ENCODE measurements at places on chromosomes 7 and 10.
A peak's percentile ranks its signal among the peaks of the same experiment; 100 is the strongest.

DNA sequence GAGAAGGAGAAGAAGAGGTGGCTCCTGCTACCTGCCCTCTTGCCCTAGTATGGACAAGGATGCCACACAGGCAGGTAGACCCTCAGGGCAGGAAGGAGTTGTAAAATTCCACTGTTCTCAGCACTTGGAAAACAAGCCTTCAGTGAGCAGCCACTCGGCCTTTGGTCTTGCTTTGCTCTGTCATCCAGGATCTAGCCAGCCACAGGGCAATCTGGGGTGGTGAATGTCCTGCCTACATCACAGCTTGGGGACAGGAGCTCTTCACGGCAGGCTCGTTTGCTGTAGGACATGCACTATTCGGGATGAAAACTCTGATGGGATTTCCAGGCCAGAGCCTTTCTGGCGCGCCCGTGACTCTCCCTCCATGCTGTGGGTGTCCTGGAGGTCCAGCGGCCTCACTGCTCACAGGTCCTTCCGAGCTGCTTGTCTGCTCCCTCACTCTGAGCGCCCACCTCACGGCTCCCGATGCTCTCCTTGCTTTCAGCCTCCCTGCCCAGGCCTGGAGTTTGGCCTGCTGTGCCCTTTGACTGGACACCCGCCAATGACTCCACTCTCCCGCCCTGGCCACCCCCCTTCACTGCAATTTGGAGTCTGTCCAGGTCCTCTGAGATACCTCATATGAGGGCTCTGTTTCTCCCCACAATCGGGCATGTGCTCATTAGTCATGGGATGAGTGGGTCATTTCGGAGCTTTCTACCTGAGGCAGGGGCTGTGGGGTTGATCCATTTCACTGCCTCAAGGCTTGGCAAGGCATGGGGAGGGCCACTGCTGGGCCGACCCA lies 227.2 kb upstream of the GRB10 start:
- no peak for DNase-seq

DNA sequence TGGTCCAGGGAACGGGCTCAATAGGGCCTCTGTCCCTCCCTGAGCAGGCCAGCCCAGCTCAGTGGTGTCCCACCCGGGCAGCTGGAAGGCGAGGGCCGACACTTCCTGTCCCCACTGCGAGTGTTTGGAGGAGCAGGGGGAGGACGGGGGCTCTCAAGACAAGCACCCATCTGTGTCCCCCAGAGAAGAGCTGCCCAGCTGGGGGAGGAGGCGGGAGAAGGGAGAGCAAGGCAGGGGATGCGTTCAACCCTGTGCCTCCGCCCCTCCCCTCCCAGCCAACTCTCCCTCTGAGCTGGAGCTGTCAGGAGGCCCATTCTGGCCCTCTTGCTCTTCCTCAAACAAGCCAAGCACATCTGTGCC lies 35.7 kb downstream of the ZCCHC24 start:
- no peak for DNase-seq

GRCh38 chr7:151382079-151382885 lies 27.6 kb downstream of the WDR86 start:
- DNase-seq = no peak

GRCh38 chr7:155484483-155485399 lies 26.8 kb downstream of the EN2 start:
- DNase-seq = no peak

- DNase-seq = no peak
Observed at GRCh38 chr7:150742286-150742968, 5.2 kb downstream of the GIMAP5 start.

DNA sequence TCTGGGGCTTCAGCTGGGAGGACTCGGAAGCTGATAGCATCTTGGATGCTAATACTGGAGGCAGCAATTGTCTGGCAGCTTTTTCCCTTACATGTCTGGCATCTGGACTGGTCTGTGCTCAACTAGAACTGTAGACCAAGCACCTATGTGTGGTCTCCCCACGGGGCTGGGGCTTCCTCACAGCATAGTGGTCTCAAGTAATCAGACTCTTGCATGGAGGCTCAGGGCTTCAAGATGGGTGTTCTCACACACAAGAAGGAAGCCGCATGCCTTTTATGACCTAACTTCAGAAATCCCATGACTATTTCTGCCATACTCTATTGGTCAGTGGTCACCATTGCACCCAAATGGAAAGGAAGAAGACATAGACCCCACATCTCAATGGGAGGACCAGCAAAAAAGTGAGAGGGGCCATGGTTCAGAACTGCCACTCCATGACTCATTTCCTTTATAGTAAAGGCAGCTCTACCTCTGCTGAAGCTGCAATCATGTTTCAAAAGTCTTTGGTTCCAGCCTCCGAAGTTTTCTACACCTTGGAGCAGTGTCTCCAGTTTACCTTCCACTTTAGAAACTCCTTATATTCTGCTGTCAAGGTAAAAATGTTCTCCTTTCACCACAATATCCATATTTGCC lies 14.7 kb downstream of the AOC1 start:
- DNase-seq = no peak

DNA sequence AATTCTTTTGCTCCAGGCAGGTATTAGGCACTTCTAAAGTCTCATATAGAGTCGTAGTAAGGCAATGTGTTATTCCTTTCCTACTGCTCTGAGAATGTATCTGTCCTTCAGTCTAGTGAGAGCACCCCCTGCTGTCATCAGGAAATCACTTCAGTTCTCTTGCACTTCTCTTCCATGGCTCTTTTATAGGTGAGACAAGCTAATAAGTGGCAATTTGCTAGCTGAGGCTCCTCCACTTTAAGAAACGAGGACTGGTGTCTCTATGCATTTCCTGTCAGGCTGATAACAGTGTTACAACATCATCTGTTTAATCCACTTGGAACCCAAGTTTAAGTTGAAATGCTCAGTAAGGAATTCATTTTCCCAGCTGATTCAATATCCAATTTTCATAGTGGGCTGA lies 350.6 kb downstream of the TFEC start:
- no peak for DNase-seq

DNA sequence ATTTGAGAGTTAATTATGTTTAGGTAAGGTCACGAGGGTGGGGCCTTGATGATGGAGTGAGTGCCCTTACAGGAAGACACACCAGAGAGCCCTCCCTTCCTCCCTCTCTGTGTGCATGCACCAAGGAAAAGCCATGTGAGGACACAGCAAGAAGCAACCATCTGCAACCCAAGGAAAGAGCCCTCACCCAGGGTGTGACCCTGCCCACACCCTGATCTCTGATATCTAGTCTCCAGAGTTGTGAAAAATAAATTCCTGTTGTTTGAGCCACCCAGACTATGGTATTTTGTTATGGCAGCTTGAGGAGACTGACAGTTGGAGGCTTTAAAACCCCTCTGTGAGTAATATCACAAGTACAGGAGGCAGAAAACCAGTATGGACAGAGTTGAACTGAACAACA lies 15.0 kb upstream of the MCM10 start:
- no peak for DNase-seq

- DNase-seq = no peak
Observed at GRCh38 chr10:80579181-80579763, 41.6 kb downstream of the SH2D4B start.

DNA sequence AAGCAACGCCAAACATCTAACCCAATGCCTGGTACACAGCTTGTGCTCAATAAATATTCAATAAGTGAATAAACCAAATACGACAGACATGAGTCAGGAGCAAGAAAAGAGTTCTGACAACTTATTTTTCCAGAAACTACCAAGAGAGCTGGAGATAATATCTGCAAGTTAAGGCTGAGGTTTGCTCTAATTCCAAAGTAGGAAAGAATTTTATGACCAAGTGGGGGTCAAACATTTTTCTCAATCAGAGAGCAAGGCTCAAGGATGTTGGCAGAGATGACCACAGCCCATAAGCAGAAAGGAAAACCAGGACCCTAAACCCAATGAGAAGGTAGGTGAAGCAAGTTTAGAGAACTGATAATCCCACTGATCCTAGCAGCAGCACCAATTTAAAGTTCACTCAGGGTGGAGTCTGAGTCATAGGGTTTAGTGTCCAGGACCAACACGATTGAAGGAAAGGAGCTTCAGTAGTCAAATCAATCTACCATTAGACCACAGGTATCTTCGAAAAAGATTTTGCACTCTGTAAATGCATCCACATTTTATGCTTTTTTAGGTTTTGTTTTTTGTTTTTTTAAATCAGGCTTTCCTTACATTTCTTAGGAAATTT lies 49.3 kb upstream of the KCNIP2 start:
- DNase-seq = no peak

- DNase-seq = no peak
Observed at GRCh38 chr7:47379629-47380324, 202.1 kb downstream of the TNS3 start.

DNA sequence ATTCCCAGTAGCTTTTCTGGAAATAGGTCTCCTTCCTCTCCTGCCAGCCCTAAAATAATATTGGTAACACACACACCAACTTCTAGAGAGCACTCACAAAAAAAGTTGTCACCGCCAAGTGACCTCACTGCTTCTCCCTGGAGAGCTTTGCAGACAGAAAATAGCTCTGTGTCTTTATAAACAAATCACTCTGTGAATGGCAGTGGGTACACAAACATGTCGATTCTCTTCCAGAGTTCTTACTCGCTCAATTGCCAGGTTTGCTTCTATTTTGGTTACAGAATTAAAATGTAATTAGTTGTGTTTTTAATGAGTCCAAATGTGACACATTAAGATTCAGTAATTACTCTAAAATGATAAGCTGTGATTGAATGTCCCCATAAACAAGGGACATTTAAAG lies 649.2 kb upstream of the C7orf33 start:
- no peak for DNase-seq

DNA sequence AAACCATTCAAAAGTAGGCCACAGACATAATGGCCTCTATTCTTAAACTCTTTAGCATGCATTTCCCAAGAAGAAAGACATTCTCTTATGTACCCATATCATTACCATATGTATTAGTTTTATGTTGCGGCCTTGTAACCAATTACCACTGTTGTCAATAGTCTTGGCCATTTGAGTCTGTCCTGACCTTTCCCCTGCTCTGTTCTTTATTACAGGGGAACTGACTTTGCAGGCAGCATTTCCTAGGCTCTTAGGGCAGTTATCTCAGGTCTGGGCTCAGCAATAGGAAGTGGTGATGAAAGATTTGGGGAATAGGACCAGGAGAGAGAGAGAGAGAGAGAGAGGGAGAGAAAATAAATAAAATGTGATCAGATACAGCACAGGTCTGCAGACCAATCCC lies 194.5 kb upstream of the LRGUK start:
- DNase-seq = no peak

DNA sequence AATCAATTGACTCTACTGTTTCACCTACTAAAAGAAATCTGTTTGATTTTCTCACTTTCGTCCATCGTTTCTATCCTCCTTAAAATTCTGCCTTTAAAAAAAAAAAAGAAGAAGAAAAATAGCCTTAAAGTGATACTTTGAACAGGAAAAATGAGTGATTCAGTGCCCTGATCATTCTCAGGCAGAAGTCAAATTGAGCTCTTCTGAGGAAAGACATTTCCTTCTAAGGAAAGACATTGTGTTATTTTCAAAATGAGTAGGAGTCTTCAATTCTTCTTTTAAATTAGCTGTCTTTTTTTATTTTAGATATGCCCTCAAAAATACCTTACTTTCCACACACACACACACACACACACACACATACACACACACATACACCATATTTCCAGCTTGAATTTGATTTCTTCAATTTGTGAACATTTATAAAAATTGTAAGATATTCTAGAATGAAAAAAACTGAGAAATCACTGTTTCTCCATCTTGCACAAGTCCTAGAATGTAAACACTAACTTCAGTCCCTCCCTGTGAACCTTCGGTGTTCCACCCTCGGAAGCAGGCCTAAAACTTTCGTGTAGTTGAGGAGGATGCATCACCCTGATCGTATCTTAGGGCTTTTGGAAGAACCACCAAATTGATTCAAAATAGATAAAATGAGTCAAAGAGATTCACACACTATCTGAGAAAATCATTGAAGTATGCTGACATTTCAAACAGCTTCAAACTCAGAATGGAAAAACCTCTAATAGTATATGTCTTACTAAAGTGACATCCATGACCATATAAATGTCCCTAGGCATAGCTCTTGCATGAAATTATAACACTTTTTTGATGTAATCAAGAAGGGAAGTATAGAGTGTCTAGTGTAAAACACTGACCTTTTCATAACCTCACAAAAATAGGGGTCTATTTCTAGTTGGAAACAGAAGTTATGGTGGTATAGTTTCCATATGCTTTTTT lies 270.8 kb downstream of the GATA3 start:
- DNase-seq = no peak

DNA sequence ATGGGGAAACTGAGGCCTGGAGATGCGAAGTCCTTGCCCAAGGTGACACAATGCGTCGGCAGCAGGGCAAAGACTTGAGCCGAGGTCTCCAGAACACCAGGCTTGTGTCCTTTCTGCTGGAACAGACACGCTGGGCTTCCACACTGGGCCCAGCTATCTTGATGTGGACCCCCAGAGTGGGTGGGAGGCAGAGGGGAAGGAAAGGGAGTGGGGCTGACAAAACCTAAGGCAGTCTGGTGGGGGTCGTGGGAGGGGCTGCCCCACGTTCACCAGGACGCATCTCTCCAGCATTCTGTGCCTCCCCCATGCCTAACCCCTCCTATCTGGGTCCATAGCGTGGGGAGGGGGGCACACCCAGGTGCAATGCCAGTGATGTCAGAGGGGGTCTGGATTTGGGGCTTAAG lies 38.1 kb downstream of the PPIF start:
- no peak for DNase-seq

GRCh38 chr10:128066870-128067382 lies 59.3 kb downstream of the MKI67 start:
- no peak for DNase-seq

- DNase-seq = no peak
Observed at GRCh38 chr10:111565542-111565941, 488.7 kb downstream of the ADRA2A start.

GRCh38 chr10:102065561-102066398 lies 631 bp downstream of the HPS6 start:
- no peak for DNase-seq

DNA sequence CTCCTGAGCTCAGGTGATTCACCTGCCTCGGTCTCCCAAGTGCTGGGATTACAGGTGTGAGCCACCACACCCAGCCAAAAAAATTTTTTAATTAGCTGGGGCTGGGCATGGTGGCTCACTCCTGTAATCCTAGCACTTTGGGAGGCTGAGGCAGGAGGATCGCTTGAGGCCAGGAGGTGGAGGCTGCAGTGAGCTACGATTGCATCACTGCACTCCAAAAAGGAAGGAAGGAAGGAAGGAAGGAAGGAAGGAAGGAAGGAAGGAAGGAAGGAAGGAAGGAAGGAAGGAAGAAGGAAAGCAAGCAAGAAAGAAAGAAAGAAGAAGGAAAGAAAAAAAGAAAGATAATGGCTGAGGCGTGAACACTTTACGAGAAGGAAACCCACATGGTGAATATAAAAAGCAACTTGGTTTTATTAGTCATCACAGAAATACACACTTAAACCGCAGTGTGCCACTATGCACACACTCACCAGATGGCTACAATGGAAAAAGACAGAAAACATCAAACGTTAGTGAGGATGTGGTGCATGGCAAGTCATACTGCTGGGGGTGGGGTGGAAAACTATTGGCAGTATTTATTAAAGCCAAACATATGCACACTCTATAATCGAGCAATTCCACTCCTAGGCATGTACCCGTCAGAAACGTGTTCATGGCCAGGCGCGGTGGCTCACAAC lies 4.4 kb upstream of the CCL26 start:
- peak; percentile 23 for DNase-seq
